PC-9 (cell line): ENCODE measurements at places on chromosomes 7 and 10.

GRCh38 chr10:61406736-61407135 is 46.4 kb downstream of the TMEM26 start:
- DNase-seq, result no peak

DNA sequence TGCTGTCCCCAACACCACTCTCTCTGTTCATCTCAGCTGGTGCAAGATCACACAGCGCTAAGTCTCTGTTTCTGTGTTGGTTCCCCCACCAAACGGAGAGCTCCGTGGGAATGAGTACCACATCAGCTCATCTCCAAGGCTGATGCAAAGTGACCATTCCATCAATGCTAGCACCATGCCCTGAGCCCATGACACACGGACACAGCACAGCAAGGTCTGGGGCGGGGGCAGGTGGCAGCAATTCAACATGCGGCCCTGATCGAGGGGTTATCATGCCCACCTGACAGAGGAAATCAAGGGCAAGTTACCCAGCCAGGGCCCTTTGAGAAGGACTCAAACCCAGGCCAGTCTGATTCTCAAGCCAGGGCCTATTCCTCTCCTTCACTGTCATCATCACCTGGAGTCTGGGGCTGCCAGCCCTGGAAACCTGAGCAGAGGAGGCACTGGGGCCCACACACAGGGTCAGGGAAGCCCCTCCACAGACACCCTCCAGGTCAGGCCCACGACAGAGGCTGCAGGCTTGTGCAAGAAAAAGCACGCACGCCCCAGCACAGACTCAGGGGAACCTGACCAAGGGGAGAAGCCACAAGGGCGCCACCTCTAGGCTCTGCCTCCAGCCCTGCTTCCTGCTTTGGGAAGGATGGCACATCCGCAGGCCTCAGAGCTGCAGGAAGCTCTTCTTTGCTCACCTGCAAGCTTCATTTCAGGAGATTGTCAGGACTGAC is 74.8 kb downstream of the GRID1 start:
- DNase-seq, result no peak

DNA sequence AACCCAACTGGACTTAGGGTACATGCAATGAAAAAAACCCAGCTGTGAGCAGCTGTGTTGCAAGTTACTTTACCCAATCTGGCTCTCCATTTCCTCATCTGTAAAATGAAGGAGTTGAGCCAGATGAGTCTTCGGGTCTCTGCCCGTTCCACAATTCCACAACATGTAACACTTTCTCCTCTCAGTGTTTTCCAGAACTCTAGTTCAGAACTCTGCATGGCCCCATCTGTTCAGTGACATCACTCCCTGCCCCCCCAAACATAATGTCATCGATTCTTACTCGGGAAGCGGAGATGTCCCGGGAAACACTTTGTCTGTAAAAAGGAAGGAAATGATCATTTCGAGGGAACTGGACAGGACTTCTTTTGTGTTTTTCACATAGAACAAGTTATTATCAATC is 2.5 kb downstream of the SH3PXD2A start:
- DNase-seq, result no peak

- DNase-seq, result peak; percentile 71
These were observed 22.9 kb downstream of the GSAP start for GRCh38 chr7:77393261-77393660.

- DNase-seq, result no peak
These were observed 94.5 kb downstream of the HIPK2 start for GRCh38 chr7:139683137-139683921.

- no peak for DNase-seq
These were observed 33.7 kb downstream of the SCRN1 start for GRCh38 chr7:29955799-29956486.

DNA sequence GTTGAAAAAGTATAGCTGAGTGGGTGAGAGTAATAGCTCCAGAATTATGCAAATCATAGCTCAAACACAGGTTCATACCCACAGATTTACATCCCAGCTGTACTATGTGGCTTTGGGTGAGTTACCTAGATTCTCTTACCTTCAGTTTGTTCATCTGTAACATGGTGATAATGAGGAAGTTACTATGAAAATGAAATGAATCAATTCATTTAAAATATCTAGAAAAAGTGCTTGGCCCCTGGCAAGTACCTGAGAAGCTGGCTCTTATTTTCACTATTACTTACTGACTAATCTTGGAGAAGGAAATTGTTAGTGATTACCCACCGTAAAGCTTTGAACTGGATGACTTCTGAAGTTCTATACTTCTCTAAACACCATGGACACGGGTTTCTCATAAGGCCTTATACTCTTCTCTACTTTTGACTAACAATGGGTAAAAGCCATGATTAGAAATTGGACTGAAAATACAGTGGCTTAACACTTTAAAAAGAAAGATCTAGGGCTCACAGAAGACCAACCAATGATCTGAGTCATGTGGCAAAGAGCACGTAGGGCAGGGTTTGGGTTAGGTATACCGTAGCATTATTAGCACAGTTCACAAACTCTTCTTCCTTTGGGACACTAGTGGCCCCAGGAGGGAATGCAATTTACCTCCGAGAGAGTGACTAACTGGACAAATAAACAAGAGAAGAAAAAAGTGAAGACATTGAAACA is 149.2 kb downstream of the PLPP4 start:
- no peak for DNase-seq

DNA sequence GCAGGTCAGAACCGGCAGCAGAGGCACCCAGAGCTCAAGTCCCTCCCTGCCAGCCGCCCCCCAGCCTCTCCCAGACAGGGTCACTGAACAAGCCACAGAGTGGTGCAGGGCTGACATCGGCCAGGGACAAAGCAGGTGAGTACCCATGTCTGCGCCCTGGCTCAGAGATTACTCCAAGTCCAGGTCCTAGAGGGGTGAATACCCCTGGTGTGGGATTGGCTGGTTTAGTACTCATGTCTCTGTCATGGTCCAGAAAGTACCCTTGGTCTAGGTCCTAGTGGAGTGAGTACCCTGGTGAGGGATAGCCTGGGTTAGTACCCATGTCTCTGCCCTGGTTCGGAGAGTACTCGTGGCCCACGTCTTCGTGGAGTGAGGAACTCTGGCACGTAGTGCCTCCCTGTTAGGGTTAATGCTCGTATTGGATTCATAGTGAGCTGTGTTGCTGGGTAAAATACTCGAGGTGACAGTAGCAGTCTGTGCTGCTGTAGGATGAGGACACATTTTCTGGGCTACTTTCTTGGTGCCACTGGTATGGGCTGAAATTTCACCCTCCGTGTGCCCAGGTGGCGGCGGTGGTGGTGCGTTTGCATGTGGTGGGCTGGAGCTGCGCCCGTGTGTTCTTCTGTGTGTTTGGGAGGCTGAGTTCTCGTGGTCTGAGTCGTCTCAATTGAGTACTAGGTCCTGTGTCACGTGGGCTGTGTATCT is 25.5 kb upstream of the KNDC1 start:
- DNase-seq, result no peak

DNA sequence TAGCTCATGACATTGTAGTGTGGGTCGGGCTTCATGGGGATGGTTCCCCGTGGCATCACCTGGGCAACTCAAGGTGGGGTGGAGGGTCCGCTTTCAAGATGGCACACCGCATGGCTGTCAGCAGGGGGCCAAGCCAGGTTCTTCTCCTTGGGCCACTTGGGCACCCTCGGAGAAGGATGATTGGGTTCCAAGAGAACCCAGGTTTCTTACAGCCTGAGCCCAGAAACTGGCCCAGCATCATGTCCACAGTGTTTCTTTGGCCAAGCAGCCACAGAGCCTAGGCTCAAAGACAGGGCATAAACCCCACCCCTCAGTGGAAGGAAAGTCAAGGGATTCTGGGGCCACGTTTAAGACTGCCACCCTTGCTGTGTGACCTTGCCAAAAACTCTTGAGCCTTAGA is 110.6 kb downstream of the PTPN20 start:
- DNase-seq, result no peak

DNA sequence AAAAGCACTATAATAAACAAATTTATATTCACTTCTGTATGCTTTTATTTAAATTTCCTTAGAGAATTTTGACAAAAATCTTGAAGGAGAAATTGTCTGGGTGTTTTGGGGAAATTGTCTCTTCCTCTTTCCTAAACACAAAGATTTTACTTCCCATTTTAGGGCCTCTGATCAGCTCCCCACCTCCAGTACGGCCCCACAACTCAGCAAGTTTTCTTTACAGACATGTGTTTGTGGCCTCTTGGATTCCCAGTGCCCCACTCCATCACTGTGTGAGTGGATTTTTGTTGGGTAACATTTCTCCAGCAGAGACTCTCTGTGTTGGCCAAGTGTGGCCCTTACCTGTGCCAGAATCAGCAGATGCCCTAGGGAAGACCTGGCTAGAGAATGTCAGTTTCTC is 182.8 kb upstream of the CDC14C start:
- no peak for DNase-seq

GRCh38 chr10:77974396-77975074 is 48.0 kb upstream of the DLG5 start:
- DNase-seq, result no peak

- no peak for DNase-seq
These were observed 11.5 kb upstream of the RSU1 start for GRCh38 chr10:16828701-16829175.

DNA sequence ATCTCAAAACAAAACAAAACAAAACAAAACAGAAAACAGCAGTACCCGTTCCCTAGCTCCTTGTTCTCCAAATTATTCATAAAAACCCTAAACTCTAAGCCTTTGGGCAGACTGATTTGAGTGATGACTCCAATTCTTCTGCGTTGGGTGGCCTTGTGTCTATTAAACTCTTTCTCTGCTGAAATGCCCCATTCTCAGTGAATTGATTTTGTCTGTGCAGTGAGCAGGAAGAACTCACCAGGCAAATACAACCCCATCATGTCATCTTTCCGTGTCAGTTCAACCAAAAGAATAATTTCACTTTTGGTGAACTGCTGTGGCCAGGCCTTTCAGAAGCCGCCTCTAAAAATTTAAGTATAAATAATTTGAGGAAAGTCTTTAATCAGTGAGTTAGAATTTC is 18.5 kb upstream of the TSPAN13 start:
- no peak for DNase-seq

GRCh38 chr10:125247576-125247975 is 87.2 kb upstream of the CTBP2 start:
- no peak for DNase-seq

DNA sequence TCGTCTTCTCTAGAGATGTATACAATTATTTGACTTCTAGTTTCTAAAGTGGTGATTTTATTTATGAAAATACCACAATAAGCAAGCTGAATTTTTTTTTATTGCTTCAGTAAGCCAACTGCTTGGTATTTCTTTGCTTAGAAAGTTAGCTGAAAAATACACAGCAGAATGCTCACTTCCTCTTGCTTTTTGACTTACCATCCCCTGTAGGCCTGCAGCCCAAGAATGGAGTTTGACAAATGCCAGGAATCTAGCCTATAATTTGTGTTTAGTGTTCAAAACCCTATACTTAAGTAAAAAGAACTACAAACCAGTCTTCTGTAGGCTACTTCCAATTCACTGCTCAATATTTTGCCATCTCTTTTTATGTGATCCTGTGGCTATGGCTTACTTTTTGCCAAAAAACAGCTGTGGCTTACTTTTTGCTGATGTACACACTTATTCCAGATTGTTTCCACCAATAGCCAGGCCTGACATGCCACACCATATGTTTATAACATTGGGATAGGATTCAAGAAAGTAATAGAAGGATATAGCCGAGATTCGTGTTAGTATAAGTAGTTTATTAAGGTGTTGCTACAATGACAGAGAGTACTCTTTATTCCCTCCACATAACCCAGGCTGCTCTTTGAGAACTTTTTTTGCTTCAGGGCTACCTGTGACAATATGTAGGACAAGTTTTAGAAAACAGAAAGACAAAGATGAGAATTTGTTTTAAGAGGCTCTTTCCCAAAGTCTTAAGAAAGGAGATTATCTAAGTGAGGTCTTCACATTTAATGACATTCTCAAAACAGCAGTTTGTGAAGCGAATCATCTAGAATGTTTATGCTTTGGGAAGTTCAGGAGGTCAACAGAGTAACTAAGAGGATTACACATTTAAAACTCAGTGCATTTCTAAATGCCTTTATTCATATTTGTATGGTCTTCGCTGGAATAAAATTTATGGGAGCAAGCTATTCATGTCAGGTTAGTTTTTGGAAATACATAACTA is 263.9 kb upstream of the FZD1 start:
- DNase-seq, result no peak

DNA sequence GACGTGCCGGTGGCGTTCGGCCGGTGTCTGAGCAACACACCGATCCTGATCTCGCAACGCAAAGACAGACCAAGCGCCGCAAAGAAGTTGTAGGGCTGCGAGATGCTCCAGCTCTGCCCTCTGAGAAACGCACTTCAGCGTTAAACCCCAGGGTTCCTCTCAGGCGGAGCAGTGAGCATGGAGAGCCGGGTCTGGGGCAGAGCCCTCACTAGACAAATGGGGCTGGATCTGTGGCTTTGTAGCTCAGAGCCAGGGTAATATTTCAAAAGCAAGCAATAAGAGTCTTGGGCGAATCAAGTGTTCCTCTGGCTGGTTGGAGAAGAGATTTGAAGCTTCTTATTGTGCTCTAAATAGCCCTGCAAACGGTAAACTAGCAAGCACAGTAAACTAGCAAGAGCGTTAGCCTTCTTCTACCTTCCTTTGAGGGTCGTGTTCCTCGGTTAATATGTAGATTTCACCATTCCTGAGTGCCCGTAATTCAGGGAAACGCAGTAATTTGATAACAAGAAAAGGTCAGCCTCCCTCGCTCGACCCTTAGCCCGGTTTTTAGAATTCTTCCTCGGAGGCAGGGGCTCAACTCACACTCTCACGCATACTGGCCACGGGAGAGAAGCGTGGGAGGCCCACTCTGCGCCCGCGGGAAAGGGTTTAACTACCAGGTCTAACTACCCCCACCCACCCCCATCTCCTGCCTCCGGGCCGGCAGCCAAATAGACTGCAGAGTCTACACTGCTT is 6.7 kb downstream of the SKAP2 start:
- DNase-seq, result no peak

DNA sequence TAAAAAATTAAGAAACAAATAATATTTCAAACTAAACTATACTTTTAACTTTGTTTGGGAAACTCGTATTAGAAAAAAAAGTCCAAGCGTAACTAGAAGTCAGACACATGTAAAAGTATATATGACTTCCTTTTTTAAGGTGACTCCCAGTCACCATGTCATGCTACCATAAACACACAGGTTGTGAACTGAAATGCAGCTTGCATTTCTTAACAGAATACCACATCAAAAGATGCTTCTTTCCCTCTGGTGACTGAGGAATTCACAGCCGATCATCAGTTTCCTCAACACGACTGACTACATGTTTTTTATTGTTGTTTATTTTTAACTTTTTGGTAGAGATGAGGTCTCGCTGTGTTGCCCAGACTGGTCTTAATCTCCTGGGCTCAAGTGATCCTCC is 445.0 kb downstream of the PARD3 start:
- no peak for DNase-seq

GRCh38 chr10:70599791-70600190 is 2.8 kb downstream of the PRF1 start:
- no peak for DNase-seq

- DNase-seq, result no peak
These were observed 756.0 kb downstream of the KCNMA1 start for GRCh38 chr10:76881477-76882220.

DNA sequence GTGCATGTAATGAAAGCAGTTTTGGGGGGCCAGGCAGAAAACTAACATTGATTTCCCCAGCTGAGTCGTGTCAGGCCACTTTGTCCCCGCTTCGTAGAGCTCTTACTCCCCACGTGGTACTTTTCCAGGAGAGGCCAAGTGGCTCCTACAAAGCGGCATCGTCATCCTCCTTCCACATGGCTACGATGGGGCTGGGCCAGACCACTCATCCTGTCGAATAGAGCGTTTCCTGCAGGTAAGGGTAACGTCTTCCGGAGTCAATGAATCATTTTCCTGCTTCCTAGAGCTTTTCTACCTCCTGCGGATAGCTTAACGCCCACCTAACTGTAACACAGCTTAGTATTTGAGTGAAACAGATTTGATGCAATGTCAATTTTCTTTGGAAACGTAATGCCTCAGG is 21.7 kb upstream of the SEC61A2 start:
- no peak for DNase-seq

- DNase-seq, result no peak
These were observed 61.0 kb upstream of the MKI67 start for GRCh38 chr10:128186959-128187787.
